ENCODE measurements at places on chromosomes 7 and 10.

DNA sequence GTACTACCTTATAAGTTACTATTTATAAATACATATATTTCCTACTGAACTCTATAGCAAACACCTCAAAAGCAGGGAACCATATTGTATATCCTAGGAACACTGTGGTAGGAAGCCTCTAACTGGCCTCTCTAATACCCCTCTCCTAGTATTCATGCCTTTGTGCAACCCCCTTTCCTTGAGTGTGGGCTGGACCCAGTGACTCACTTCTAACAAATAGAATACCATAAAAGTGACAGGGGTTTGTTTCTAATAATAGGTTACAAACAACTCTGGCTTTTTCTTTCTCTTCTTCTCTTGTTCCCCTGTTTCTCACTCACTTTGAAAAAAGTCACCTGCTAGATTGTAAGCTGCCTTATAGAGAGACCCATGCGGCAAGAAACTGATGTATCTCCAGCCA, 51.6 kb upstream of the MACC1 start:
- DNase-seq = no peak

DNA sequence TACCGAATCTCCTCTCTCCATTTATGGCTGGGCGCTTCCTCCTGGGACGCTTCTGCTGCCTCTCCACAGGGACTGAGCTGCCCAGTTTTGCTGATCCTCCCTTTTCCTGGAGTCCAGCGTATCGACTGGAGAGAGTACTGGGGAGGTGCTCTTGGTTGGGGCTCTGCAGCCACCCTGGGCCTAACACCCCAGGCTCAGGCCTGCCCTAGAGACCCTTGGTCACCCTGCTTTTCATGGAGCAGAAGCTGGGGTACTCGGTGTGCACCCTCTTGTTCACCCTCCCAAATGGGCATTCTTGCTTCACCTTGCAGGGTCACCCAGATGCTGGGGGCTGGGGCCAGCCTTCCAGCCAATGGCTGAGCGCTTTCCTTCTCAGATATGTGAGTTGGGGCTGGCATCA, 88.8 kb upstream of the RET start:
- DNase-seq = no peak

DNA sequence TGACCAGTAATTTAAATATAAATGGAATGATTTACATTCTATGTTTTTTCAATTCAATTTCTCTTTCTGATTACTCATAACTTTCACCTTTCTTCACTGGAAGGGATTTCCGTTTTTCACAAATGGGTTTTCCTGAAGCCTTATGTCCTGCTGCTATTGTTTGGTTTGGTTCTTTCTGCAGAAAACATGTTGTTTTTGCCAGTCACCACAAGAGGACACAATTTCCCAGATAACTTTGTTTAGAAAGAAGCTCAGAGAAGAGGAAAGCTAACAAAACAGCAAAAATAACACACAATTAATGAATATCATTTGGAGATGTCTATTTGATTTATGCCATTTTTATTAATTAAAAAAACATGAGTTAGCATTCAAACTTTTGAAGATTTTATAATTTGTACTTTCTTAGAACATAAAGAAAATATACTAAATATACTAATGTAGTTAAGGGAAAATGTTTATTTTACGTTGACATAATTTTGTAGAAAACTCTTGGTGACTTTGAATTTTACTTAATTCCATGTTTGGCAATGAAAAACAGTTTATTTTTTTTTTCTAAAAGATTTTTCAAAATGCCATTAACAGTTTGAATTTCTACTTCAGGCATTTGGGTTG, 4.6 kb upstream of the TWIST1 start:
- no peak for DNase-seq

GRCh38 chr7:3591944-3592343, 290.9 kb downstream of the SDK1 start:
- no peak for DNase-seq

- DNase-seq = no peak
These were observed 103.8 kb upstream of the AGR3 start for GRCh38 chr7:16985621-16986020.

DNA sequence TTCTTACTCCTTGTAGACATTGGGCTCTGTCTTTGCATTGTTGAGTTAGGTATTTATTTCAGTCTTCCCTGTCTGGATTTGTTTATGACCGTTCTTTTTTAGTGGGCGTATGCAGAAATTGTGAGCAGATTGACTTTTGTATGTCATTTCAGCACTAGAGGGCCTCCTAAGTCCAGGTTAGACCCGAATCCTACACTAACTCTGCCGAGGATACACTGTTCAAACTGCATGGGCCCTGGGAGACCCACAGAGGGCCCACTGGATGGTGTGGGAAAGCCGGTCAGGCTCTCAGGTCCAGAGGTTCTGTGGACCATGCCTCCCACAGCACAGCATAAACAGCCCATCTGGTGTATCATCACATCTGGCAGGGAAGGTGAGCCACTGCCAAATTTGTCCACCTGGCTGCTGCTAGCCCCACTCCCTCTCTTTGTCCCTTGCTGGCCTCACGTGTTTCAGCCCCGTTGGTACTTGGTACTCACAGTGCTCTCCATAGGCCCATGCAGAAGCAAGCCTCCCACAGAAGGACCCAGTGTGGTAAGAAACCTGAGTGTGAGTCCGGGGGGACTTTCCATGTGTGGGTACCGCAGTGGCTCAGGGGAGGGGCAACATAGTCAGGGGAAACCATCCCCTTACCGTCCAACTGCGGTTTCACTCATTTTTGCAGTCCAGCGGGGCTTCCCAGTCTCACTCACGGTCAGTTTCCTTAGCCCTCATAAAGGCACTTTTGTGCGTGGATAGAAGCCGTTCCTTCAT, 112.8 kb downstream of the APBB1IP start:
- DNase-seq = no peak

- DNase-seq = no peak
These were observed 6.5 kb downstream of the EVX1 start for GRCh38 chr7:27248911-27249723.

DNA sequence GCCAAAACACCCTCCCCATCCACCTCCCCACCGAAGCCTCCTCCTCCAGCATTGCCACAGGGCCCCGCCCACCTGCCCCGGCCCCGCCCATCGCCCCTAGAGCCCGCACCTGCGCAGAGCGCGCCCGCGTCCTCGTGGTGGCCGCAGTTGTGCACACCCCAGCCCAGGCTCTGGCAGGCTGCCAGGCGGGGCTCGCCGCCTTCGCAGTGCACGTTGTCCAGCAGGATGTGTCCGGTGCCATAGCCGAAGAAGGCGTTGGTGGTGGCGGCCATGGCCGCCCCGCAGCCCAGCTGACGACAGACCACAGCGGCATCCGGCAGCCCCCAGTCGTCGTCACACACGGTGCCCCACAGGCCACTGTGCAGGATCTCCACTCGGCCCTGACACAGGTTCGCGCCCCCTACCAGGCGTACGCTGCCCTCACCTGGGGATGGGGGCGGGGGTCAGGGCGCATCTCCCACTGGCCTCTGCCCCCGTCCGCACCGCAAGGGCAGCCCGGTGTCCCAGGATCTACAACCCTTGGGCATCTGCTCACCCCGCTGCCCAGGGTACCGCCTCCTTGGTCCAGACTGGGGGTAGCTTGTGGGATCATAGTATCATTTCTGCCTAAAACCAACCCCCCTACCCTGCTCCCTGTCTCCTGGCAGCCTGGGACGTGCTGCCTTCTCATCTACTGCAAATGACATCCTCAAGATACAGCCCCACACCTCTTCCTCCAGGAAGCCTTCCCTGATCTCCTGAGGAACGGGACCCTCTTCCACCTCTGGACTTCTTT, 11.9 kb downstream of the SSC4D start:
- peak; percentile 77 for DNase-seq

- no peak for DNase-seq
These were observed 275.7 kb downstream of the GPR37 start for GRCh38 chr7:124489925-124490324.

- DNase-seq = no peak
These were observed 89.6 kb upstream of the SMIM30 start for GRCh38 chr7:113207931-113208330.

GRCh38 chr10:96585736-96586418, 935 bp downstream of the TM9SF3 start:
- peak; percentile 42 for DNase-seq

DNA sequence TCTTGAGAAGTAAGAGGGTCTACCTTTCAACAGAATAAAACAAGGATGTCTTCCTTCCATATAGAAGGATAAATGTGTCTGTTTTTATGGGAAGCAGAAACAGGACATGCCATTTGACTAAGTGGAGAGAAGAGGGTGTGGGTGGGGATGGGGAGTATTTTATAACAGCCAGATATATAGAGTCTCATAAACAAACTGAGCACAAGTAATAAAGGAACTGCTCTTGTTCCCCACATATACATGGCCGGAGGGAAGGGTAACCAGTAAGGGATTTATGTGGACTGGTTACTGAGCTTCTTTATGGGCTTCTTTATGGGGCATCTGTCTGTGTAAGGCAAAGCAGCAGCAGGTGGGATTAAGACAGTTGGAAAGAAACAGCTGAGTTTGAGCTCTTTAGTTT, 558.1 kb downstream of the REEP3 start:
- DNase-seq = no peak

- DNase-seq = no peak
These were observed 57.6 kb downstream of the USP6NL start for GRCh38 chr10:11553773-11554381.

DNA sequence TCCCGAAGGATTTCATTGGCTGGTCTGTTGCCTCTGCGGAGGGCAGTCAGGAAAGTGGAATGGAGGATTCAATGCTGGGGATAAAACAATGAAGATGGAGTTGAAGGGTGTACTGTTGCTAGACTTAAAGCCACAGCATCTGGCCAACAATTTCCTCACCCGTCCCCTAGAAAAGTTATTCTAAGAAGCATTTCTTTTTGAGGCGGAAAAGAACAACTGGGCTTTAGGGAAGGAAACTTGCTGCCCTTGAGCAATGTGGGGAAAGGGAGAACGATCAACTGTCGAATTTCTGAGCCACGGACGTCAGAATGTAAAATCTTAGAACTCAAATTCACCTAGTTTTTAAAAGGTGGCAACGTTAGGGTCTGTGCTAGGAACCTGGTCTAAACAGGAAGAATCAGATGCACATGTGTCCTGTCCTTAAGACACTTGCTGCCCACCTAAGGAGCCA, 664 bp downstream of the FMC1 start:
- DNase-seq = no peak

- DNase-seq = no peak
These were observed 19.5 kb downstream of the FZD9 start for GRCh38 chr7:73452999-73453635.

- no peak for DNase-seq
These were observed 13.0 kb downstream of the NOBOX start for GRCh38 chr7:144390481-144390880.

GRCh38 chr7:79212334-79212733, 241.1 kb downstream of the MAGI2 start:
- DNase-seq = no peak

- DNase-seq = no peak
These were observed 147.8 kb upstream of the KLF14 start for GRCh38 chr7:130881799-130882141.

- no peak for DNase-seq
These were observed 73.8 kb downstream of the CREM start for GRCh38 chr10:35200487-35200886.

DNA sequence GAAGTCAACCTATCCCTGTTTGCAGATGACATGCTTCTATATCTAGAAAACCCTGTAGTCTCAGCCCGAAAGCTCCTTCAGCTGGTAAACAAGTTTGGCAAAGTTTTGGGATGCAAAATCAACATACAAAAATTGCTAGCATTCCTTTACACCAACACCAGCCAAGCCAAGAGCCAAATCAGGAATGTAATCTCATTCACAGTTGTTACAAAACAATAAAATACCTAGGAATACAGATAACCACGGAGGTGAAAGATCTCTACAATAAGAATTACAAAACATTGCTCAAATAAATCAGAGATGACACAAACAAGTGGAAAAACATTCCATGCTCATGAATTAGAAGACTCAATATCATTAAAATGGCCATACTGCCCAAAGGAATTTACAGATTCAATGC, 50.4 kb upstream of the ZNF365 start:
- DNase-seq = no peak

DNA sequence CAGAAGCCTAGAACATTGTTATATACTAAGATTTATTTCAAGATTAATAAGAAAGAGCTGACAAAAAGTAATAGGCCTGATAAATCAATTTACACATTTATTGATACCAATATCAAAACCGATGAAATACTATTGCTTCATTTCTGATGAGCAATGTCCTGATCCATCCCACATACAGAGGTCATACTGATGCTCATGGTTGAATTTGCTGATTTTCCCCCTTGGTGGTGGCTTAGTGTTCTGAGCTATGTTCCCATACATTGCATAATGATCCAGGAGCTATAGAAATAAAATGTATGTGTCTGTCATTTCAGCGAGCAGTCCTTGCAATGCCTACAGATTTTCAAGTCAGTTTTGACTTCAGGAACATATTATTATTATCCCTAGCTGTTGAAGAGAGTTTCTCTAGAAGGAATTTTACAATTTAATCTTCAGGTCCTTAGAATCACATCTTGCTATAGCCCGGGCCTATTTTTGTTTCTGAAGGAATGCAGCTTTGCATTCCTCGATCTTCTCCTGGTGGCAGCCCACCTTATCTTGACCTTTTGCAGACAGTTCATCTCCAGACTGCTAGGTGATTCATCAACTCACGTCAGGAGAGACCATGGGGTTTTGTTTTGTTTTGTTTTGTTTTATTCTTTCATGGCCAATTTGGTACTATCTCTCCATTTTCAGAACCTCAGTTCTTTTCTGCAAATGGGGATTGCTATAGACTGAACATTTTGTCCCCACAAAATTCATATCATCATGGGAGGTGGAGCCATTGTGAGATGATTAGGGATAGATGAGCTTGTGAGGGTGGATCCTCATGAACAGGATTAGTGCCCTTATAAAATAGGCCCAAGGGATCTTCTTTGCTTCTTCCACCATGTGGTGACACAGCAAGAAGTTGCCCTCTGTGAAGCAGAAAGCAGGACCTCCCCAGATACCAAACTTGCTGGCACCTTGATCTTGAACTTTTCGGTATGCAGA, 465.6 kb upstream of the IGFBP3 start:
- DNase-seq = no peak

DNA sequence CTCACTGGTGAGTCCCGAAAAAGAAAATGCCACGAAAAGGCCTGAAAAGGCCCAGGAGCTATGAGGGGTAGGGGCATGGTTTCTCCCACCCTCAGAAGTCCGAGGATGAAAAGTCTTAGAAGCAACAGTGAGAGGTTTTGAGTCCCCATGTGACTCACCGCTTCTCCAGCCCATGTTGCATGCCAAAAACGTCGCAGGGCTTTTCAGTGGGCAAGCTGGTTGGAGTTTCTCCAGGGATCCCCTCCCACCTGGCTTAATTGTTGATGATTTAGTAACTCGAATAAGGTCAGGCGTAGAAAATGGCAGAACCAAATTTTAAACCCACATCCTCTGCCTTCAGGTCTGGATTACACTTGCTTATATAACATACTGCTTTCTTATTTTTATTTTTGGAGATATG, 96.3 kb upstream of the ARMC3 start:
- DNase-seq = no peak

DNA sequence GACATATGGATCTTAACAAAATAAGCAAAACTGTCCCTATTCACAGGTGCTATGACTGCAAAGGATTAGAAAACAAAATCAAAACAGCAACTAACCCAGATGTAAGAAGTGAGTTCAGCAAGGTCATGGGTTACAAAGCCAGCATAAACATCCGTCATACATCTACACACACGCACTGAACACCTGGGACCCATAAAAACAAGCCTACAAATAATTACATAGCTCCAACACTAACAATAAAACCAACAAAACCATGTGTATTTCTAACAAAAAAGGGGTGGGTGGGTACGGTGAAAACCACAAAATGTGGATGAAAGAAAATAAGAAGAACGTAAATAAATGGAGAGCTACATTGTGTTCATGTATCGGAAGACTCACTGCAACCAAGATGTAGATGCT, 256.8 kb downstream of the ELFN1 start:
- no peak for DNase-seq

- no peak for DNase-seq
These were observed 107.1 kb upstream of the NRP1 start for GRCh38 chr10:33441561-33441960.
